ENCODE measurements at places on chromosomes 3 and 15. TPM values are rescaled to one million over a fixed set of nuclear protein-coding genes. Genes with fewer than 3 reads are reported as not detected.

The ANKRD34C gene
- total RNA-seq, result not detected

The CAV3 gene
- not detected for total RNA-seq

The PATL2 gene
- 22.5 TPM for total RNA-seq

The GUCA1C gene
- total RNA-seq, result not detected

The PTX3 gene
- total RNA-seq, result 0.11 TPM

The CGNL1 gene
- not detected for total RNA-seq

The SCG3 gene
- not detected for total RNA-seq

The LARP6 gene
- total RNA-seq, result not detected

The SLCO3A1 gene
- 50.3 TPM for total RNA-seq

The NEK4 gene
- 27.9 TPM for total RNA-seq

The GXYLT2 gene
- total RNA-seq, result not detected

The MYL3 gene
- not detected for total RNA-seq

The ACKR2 gene
- total RNA-seq, result 1.00 TPM

The SLMAP gene
- 53.4 TPM for total RNA-seq

The MYRIP gene
- total RNA-seq, result not detected

The CCDC9B gene
- 0.66 TPM for total RNA-seq

The FSIP1 gene
- 0.32 TPM for total RNA-seq

The GCSAM gene
- 2.3 TPM for total RNA-seq

The HGD gene
- total RNA-seq, result 0.50 TPM

The NR2E3 gene
- not detected for total RNA-seq

The TTLL13 gene
- total RNA-seq, result 0.34 TPM

The CLDN1 gene
- total RNA-seq, result 0.39 TPM

The FANCD2OS gene
- not detected for total RNA-seq

The CPEB1 gene
- not detected for total RNA-seq

The SEMA6D gene
- not detected for total RNA-seq

The CLDN16 gene
- not detected for total RNA-seq

The CHRFAM7A gene
- not detected for total RNA-seq

The AP3B2 gene
- not detected for total RNA-seq

The RHCG gene
- total RNA-seq, result not detected

The LRTM1 gene
- total RNA-seq, result not detected

Data from T-helper 2 cell treated with Interferon-gamma antibody and Interleukin-4, amounts not matched to agents 100 ng/mL and 5 ng/mL, for 36 hours (primary cell).